ENCODE measurements at places on chromosomes 16 and 17.
A peak's percentile ranks its signal among the peaks of the same experiment; 100 is the strongest.

DNA sequence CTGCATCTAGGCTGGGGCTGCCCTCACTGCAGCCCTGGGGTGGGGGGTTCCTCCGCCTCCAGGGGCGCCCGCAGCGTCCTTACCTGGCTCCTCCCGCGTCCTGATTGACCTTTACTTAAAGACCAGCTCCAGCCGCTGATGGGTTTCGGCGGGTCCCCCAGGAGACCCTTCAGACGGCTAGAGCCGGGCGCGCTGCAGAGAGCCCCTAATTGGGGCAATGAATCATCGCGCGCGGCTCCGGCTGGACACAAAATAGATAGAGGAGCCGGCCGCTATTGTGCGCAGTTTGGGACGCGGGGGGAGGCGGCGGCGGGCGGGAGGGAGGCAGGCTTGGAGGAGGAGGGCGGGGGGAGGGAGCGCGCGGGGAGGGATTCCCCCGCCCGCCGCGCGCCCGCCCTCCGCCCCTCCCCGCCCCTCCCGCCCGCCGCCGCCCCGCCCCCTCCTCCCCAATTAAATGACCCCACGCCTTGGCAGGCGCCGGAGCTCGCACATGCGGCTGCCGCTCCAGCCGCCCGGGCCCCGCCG lies 56.5 kb upstream of the CIBAR2 start:
- DNase-seq: no peak

DNA sequence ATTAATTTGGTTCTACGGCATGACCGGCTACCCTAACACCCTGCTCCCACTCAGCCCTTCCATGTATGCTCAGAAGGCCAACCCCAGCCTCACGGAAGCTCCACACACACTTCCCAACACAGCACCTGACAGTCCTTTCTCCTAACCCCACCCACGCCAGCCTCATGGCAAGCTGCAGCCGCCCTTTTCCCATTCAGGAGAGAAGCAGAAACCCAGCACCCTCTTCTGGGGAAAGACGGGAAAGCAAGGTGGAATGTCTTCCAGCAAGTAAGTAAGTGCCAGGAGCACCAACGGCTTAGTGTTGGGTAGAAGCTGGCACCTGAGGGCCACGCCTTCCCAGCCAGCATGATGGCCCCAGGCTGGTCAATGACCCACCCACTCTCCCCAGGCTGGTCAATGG lies 32.1 kb downstream of the ABR start:
- no peak for DNase-seq

GRCh38 chr17:39767147-39767546 lies 29.4 kb downstream of the GRB7 start:
- no peak for DNase-seq

DNA sequence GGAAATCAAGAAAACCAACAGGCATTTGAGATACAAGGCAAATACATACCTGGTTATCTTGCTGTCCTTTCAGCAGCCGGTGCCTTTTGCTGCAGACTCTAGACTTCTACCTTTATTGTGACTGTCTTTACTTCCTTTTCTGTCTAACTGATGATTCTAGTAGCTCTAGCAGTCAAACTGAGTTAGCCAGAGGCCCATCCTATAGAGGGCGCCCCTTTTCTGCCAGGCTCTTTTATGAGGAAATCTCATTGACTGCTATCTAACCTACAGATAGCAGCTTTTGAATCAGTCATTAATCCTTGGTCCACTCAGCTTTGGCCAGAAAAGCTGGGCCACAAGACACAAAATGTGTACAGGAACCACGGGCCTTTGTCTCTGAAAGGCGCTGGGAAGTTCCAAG lies 87.5 kb upstream of the WSB1 start:
- DNase-seq: no peak

GRCh38 chr17:76726776-76727718 lies at the start of gene METTL23:
METTL23 (plus strand) TSS chr17:76726839; CDS start chr17:76729711, 2,872 bp downstream.
- DNase-seq: peak; percentile 94

DNA sequence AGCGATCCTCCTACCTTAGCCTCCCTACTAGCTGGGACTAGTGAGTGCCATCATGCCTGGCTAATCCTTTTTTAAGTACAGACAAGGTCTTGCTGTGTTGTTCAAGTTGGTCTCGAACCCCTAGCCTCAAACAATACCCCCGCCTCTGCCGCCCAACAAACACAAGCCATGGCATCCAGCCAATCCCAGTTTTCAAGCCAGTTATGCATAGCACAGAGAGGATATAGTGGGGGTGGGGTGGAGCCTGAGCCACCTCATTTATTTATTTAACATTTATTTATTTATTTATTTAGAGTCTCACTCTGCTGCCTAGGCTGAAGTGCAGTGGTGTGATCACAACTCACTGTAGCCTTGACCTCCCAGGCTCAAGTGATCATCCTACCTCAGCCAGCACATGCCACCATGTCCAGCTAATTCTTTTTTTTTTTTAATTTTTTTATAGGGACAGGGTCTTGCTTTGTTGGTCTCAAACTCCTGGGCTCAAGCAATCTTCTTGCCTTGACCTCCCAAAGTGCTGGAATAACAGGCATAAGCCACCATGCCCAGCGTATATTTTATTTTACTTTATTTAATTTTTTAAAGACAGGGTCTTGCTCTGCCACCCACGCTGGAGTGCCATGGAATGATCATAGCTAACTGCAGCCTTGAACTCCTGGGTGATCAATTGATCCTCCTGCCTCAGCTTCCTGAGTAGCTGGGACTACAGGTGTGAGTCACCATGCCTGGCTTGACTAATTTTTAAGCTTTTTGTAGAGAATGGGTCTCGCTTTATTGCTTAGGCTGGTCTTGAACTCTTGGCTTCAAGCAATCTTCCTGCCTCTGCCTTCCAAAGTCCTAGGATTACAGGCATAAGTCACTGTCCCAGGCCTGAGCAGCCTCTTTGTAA lies 26.2 kb upstream of the KLHL11 start:
- no peak for DNase-seq

Data from T-helper 22 cell (primary cell).